Temporal lobe (tissue), 4 donors: ENCODE measurements at places on chromosomes 13 and 19. TPM values are rescaled to one million over a fixed set of nuclear protein-coding genes. Genes with fewer than 3 reads are reported as not detected.

The FCER2 gene
- under 0.01 TPM for total RNA-seq

The TMEM38A gene
- total RNA-seq: 4.7 TPM

The PROZ gene
- not detected for total RNA-seq

The SH2D3A gene
- under 0.01 TPM for total RNA-seq

The PRODH2 gene
- total RNA-seq: not detected

The SRRM5 gene
- total RNA-seq: not detected

The NRTN gene
- total RNA-seq: 0.25 TPM

The ANKLE1 gene
- total RNA-seq: 0.74 TPM

The RFPL4A gene
- not detected for total RNA-seq

The FGF22 gene
- 0.25 TPM for total RNA-seq

The SHISA7 gene
- total RNA-seq: 7.1 TPM

The FUT1 gene
- total RNA-seq: 0.49 TPM

The SIGLEC12 gene
- not detected for total RNA-seq

The BCAM gene
- total RNA-seq: 7.9 TPM

The CFD gene
- total RNA-seq: 0.98 TPM

The SULT2A1 gene
- not detected for total RNA-seq

The PTH2 gene
- total RNA-seq: not detected

The ZNF536 gene
- 18.2 TPM for total RNA-seq

The ATP7B gene
- total RNA-seq: 7.6 TPM

The GIPC3 gene
- total RNA-seq: 0.25 TPM

The SMAD9 gene
- 14.8 TPM for total RNA-seq

The ZNF577 gene
- 24.6 TPM for total RNA-seq

The PVR gene
- total RNA-seq: 21.9 TPM

The CADM4 gene
- 105 TPM for total RNA-seq

The C19orf85 gene
- total RNA-seq: not detected

The CLDN10 gene
- 3.7 TPM for total RNA-seq

The RUVBL2 gene
- 60.5 TPM for total RNA-seq

The ZNF700 gene
- 13.5 TPM for total RNA-seq

The JAK3 gene
- 0.98 TPM for total RNA-seq

The TNNT1 gene
- 0.49 TPM for total RNA-seq

The OVOL3 gene
- total RNA-seq: not detected

The ZFR2 gene
- total RNA-seq: 4.7 TPM

The ZSCAN1 gene
- total RNA-seq: 2.2 TPM

The AZU1 gene
- total RNA-seq: 2.0 TPM

The CLEC17A gene
- total RNA-seq: not detected

The POLR1G gene
- total RNA-seq: 4.2 TPM

The KIRREL2 gene
- 0.74 TPM for total RNA-seq

The ADGRE3 gene
- total RNA-seq: not detected

The OR7C1 gene
- total RNA-seq: not detected

The KIR2DL3 gene
- total RNA-seq: not detected

The TMEM205 gene
- 33.7 TPM for total RNA-seq

The CPAMD8 gene
- 5.7 TPM for total RNA-seq

The ZNF765 gene
- total RNA-seq: 18.4 TPM

The CCNE1 gene
- total RNA-seq: 1.2 TPM

The KANK3 gene
- 2.2 TPM for total RNA-seq

The CLDND2 gene
- total RNA-seq: not detected

The TEX26 gene
- 0.74 TPM for total RNA-seq

The HIPK4 gene
- under 0.01 TPM for total RNA-seq

The NANOS3 gene
- total RNA-seq: 3.0 TPM

The ZNF560 gene
- 0.49 TPM for total RNA-seq

The CYP2F1 gene
- not detected for total RNA-seq

The PRR19 gene
- 3.0 TPM for total RNA-seq

The CEACAM20 gene
- not detected for total RNA-seq

The USPL1 gene
- 36.9 TPM for total RNA-seq

The GFY gene
- 0.25 TPM for total RNA-seq

The PGLYRP1 gene
- not detected for total RNA-seq

The FFAR3 gene
- under 0.01 TPM for total RNA-seq
